ENCODE measurements at places on chromosomes 3 and 15.

GRCh38 chr3:160906646-160907045 lies 150.6 kb downstream of the PPM1L start:
- DNase-seq = no peak

DNA sequence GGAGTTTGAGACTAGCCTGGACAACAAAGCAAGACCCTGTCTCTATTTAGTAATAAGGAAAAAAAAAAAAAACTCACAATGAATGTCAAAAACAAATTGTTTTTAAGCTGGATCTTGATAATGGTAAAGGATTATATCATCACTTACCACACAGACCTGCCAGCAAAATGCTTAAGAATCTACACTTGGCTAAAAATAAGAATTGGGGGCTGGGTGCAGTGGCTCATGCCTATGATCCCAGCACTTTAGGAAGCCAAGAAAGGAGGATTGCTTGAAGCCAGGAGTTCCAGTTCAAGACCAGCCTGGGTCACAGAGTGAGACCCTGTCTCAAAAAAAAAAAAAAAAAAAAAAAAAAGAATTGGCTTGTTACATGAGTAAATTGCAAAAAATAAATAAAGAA lies 31.0 kb downstream of the ACAP2 start:
- DNase-seq = no peak

DNA sequence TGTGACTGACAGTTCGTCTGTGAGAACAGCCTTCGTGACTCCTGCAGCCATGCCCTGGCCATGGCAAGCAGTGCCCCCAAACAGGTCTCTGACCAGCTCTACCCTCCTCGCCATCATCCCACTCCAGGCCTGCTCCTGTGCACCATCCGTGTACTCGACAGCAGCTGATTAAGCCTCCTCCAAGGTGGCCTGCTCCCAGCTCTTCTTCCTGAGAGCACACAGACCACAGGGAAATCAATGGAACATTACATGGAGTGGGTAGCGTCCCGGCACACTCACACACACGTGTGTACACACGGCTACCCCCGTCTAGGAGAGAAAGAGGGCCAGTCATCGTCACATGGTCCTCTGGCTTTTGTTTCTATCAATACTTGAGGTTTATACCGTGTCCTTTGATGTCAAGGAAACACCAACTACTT lies 21.1 kb downstream of the ANXA2 start:
- DNase-seq = no peak

GRCh38 chr3:158491968-158492367 lies 79.0 kb upstream of the MLF1 start:
- DNase-seq = no peak

DNA sequence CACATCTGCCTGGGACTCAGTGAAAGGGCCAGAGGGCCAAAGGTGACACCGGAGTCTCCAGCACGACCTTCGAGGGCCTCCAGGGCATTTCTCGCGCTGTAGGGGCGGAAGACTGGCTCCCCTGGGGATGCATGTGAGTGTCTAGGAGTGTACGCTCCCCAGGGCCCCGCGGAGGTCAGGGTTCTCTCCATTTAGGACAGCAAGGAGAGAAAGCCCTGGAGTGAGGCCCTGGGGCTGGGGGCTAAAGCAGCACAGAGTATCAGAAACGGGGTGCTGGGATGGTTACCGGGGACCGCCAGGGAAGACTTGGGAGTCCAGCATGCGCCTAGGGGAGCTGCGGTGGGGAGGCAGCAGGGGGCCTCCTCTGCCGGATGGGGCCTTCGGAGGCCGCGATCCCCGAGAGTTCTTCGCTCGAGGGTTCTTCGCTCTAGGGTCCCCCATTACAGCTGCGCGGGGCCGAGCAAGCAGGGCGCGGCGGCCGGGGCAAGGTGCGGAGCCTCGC lies 595 bp upstream of the APBA2 start:
- DNase-seq = no peak

DNA sequence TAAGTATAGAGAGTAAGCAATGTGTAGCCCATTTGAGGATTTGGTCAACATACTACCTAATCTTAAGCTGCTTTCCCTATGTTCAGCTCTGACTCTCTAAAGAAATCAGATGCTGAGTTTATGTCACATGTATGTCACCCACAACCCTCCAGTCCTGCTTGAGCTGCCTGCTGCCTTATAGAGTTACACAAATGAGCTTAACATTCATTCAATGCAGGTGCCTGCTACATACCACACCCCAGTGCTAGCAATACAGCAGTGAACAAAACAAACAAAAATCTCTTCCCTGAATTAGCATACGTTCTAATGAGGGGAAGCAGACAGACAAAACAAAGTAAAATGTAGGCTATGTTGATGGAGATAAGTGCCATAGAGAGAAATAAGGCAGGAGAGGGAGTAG lies 93.0 kb downstream of the HHLA2 start:
- DNase-seq = no peak

GRCh38 chr15:94930441-94930840 lies 699.1 kb downstream of the MCTP2 start:
- no peak for DNase-seq

- DNase-seq = no peak
Observed at GRCh38 chr3:149585401-149585726, 72.5 kb downstream of the WWTR1 start.

DNA sequence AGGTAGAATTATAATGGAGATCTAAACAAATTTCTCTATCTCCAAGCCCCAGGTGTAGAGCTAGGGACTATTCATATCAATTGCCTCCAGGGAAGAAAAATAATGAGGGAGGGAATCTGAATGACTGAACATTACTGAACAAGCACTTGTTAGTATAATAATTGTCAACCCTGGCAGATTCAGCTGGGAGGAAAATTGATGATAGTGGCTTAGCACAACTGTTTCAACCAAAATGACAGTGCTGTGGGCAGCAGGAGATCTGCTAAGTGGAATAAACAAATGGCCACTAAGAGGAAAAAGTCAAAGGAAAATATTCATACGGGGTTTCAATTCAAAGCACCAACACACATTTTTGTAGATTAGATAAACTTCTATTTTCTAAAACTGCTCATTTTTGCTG lies 294.9 kb upstream of the ZNF385D start:
- DNase-seq = no peak

DNA sequence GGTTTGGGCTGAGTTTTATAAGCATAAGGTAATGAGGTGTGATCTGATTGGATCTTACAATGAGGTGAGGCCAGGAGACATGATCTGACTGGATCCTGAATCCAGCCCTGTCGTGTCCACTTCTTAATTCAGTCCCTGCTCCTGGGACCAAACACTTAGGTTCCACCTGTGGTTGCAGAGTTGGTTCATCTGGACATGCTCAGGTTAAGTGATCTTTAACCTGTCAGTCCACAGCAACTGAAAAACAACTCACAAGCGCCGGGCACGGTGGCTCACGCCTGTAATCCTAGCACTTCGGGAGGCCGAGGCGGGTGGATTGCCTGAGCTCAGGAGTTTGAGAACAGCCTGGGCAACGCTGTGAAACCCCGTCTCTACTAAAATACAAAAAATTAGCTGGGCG lies 679.3 kb upstream of the ALCAM start:
- no peak for DNase-seq

- peak; percentile 17 for DNase-seq
Observed at GRCh38 chr3:68256635-68257223, 602.3 kb upstream of the SUCLG2 start.

DNA sequence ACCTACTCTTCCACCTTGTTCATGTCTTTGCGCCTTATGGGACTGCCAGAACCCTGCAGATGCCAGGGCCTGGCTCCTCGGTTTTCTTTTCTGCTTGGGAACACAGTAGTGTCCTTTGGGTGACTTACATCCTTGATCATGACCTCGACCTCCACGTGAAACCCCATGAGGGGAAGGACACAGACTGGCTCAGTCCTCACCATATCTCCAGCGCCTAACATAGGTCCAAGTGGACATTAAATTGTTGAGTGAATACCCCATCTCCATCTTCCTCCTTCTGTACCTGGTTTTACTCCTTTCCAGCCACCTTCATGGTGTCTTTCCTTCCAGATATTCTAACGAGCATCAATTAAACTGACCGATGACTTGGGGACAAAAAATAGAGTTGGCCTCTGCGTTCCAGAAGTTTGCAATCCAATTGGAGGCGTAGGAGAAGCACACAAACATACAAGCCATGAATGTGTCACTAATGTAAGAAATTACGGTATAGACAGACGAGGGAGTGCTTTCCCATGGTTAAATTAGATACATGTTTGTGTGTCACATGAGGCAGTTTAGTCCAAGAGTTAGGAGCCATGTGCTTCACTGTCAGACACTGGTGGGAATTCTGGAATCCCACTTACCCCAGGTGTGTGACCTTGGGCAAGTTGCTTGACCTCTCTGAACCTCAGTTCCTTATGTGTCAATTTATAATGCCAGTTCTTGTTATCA lies 907 bp upstream of the HERC1 start:
- DNase-seq = no peak

DNA sequence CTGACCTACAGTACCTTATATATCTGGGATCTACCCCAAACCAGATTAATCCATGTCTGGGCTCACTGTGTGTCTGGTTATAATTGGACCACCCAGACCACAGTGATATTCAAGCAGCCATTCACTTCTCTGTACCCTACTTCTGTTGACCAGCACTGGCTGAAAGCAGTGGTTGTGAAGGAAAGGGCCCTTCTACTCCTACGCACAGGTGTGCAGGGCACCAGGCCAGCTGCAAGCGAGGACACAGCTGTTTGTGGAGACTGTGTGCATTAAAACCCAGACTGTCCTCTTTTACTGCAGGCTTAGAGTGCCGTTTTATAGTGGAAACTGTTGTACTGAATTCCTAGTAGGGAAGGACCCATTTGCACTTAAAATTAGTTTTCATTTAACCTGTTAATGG lies 29.5 kb downstream of the CTDSPL start:
- no peak for DNase-seq

DNA sequence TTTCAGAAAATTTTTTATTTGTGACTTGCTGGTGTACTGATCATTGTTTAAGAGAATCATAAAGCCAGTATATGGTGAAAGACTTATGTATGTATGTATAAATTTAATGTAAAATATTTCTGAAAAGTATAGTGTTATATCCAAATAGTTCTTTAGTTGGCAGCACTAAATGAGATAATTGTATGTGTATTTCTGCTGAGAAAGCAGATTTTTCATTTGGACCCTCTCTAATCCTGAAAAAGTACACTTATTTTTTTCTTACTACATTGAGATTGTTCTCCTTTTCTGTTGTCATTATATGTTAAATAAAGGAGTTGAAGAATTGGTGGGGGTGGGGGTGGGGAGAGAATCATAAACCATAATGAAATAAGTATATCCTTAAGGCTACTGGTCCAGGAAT lies 324.9 kb upstream of the SUCLG2 start:
- no peak for DNase-seq

- DNase-seq = no peak
Observed at GRCh38 chr15:78302579-78303312, 3.3 kb upstream of the SKIC8 start.

GRCh38 chr15:60264566-60264965 lies 133.2 kb downstream of the ANXA2 start:
- DNase-seq = no peak

- no peak for DNase-seq
Observed at GRCh38 chr3:179860275-179861107, 176.2 kb downstream of the PEX5L start.

- no peak for DNase-seq
Observed at GRCh38 chr3:42489937-42490227, 12.6 kb upstream of the VIPR1 start.

DNA sequence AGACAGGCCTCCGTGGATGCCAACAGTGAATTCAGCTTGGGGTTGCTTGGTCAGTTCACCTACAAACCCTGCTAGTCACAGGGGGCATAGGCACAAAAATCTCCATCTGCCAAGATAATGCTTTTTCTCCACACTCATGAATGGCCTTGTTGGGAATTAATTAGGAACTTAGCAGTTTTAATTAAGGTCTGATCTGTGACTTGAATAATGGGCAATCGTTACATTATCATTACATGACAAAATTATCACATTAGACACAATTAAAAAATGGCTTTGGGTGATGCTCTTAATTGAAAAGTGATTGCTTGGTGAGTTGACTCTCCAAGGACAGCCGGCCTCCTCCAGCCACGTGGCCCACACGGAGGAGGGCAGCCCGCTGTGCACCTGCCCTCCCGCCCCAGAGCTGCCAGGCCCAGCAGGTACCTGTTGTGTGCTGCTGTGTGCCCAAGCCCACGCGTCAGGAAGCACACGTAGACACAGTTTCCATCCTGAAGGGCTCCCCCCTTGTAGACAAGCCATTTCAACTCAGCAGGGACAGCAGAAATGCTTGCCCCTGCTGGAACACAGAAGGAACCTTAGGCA lies 274.2 kb downstream of the OCA2 start:
- no peak for DNase-seq

GRCh38 chr3:31356941-31357340 lies 175.8 kb upstream of the STT3B start:
- no peak for DNase-seq

DNA sequence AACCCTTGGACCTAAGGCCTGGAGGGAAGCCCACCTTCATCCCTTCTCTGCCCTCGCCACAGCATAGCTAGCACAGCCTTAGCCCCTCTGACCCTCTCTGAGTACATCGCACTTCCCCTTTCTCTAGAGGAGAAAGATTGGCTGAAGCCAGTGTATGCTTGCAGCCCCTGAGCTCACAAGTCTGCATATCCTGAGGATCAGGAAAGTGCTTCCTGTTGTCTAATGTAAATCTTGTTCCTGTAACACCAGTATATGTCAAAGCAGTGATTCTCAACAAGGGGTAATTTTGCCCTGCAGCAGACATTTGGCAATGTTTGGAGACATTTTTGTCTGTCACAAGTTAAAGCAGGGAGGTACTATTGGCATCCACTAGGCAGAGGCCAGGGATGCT lies 2.2 kb upstream of the PRKCD start:
- DNase-seq = no peak

- DNase-seq = no peak
Observed at GRCh38 chr3:9081184-9081818, 118.0 kb upstream of the RAD18 start.

DNA sequence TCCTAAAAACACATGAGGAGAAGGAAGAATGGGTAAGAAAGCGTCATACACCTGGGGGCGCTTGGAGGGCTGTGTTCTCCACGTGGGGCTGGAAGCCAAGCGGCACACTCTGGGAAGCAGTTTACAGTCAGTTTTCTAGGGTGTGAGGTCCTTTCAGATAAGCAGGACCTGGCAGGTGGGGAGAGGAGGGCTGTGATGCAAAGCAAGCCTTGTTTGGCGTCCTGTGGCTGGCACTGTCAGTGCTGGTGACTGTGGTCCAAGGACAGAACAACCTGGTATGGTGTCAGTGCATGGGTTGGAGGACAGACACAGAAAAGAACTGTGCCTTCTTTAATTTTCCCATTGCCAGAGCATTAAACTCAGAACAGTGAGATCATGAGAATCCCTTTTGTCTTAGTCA lies 260.7 kb upstream of the NR2E3 start:
- no peak for DNase-seq

DNA sequence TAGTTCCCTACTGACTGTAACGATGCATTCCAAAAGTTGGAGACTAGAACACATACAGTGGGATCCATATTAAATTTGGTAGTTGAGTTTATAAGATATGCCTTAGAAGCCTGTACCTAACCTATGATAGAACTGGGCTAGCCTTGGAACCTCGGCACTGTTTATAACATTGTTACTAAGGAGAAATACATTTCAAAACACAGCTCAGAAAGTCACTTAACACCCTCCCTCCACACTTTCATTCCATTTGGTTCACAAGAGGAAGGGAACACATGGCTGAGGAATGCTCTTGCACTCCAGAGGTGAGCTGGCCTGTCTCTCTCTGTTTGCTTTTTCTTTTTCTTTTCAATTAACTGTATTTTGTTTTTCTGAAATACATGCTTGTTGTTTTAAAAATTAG lies 48.7 kb upstream of the TSC22D2 start:
- no peak for DNase-seq

GRCh38 chr3:187735383-187735782 lies 9.9 kb downstream of the BCL6 start:
- no peak for DNase-seq

- DNase-seq = no peak
Observed at GRCh38 chr3:45143673-45144671, 2.2 kb downstream of the CDCP1 start.
